ENCODE measurements at places on chromosomes 5 and 9. TPM values are rescaled to one million over a fixed set of nuclear protein-coding genes. Genes with fewer than 3 reads are reported as not detected.

Gene PCDHB6
- polyA plus RNA-seq, result 1.4 TPM

Gene PCDHGC5
- 0.78 TPM for polyA plus RNA-seq

Gene CATSPER3
- polyA plus RNA-seq, result 0.87 TPM

- DNase-seq, result no peak
These were observed 487.8 kb downstream of the ENC1 start for GRCh38 chr5:74152625-74153254.

GRCh38 chr5:96893342-96893741 lies 17.0 kb downstream of the ERAP2 start:
- no peak for DNase-seq

DNA sequence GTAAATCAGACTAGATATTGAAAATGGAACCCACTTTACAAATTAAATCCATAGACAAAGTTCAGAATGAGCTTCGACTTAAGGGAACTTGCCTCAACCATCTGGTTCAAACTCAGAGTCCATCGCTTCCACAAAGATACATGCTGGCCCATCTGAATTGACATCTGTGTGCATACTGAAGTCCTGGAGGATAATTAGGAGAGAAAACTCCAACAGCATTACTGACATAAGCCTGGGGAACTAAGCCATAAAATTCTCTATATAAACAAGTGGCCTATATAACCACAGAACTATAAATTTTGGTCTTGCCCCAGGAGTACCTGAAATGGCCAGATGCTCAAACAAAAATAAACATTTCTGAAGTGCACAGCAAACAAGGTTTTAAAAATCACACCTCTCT lies 94.4 kb downstream of the IZUMO3 start:
- no peak for DNase-seq

All from forelimb muscle (tissue), 1 donor.